Activated gamma-delta T cell (primary cell): ENCODE measurements at places on chromosomes 4 and X.

- no peak for DNase-seq
Measured at GRCh38 chr4:20618731-20619130, 81.5 kb upstream of the PACRGL start.

- no peak for DNase-seq
Measured at GRCh38 chr4:147777456-147778091, 45.7 kb downstream of the ARHGAP10 start.

DNA sequence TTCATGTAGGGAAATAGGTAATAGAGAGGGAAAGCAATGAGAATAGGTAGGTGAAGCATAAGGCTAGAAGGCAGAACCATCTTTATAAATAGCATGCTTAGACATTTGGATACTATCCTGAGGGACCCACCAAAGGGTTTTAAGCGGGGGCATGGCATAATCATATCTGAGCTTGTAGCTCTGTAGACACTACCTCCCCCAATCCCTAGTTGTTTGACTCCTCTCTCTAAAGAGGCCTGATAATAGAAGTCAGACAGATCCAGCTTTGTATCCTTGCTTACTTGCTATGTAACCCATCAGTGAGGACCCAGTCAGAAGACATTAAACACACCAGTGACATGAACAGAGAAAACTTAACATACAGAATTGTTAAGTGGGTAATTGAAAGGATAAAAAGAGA lies 58.7 kb downstream of the SCFD2 start:
- DNase-seq, result no peak

DNA sequence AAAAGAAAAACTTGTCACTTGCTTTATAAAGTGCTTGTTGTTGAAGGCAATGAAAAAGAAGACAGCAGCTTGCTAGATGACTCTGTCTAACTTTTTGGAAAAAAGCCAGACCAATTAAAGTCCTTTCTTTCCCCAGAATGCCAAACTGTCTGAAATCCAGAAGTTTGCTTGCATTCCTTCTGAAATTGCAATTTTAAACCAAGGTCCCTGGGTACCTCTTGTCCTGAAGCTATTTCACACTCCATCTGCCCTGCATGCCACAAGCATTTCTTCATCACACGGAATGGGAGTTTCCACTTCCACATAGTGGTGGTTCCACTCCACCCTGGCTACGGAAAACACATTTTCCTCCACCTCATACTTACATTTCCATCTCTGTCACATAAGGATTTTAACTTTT lies 101.0 kb downstream of the PAPSS1 start:
- no peak for DNase-seq

- no peak for DNase-seq
Measured at GRCh38 chr4:108492816-108493595, 127.4 kb upstream of the RPL34 start.

DNA sequence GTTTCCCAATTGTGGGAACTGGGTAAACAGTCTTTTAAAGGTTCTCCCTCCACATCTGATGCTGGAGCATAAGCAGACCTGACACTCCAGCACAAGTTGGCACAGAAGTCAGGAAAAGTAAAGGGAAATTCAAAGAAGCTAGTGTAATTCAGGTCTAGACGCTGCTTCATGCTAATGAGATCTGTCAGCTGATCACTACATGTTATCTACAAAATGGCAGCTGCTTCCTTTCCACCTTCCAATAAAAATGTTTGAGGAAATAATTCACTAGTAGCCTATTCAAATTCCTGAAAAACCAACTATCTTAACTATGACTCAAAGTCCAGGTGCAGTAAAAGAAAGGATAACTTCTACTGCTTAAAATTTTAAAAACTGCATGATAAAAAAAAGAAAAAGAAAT lies 29.3 kb downstream of the DCAF8L2 start:
- no peak for DNase-seq
